ENCODE measurements at places on chromosomes 2 and 18. TPM values are rescaled to one million over a fixed set of nuclear protein-coding genes. Genes with fewer than 3 reads are reported as not detected.

The HNMT gene
- total RNA-seq, result 41.1 TPM

The CGREF1 gene
- total RNA-seq, result 0.82 TPM

- DNase-seq, result no peak
Observed at GRCh38 chr2:23213196-23213595, 171.8 kb upstream of the KLHL29 start.

GRCh38 chr2:213189001-213189899 lies 37.8 kb upstream of the IKZF2 start:
- DNase-seq, result no peak

DNA sequence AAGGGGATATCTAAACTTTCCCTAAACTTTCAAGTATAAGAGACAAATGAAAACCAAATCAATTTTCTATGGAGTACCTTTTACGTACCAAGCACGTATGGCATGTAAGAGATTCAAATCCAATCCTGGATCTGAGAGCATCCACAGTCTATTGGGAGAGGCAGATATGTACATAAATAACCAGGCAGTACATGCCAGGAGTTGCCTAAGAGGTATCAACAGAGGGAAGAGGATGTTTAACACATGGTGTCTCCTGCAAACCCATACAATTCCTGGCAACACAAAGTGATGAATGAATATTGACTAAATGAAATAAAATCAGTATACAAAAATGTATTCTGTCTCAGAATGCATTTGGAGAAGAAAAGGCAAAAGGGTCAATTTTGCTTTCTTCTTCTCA lies 116.6 kb downstream of the PIGN start:
- no peak for DNase-seq

DNA sequence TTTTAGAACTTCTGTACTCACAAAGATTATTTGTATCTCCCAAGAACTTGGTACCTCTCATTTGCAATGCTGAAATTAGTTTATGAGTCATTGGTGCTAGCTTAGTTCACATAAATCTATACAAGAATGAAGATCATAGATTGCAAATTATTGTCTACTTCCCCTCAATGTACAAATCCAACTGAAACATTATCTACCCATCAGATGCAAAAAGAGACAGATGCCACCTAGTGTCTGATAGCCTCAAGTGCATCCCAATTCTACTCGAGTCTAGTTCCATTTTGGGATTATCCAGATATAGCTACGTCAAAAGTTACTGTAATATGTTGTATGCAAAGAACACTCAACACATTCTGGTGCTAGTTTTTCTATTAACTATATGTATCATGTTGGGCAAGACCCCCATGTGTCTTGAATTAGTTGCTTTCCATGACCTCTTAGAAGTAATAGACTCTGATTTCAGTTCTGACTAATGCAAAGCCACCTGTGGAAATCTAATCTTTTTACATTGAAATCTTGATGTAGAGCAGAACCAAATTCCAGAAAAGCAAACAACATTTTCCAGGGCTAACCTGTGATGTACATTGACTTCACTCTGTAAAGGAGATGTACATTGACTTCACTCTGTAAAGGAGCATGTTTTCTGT lies 210.0 kb downstream of the RBM43 start:
- no peak for DNase-seq

GRCh38 chr2:36330473-36331395 lies 24.8 kb upstream of the CRIM1 start:
- DNase-seq, result no peak

DNA sequence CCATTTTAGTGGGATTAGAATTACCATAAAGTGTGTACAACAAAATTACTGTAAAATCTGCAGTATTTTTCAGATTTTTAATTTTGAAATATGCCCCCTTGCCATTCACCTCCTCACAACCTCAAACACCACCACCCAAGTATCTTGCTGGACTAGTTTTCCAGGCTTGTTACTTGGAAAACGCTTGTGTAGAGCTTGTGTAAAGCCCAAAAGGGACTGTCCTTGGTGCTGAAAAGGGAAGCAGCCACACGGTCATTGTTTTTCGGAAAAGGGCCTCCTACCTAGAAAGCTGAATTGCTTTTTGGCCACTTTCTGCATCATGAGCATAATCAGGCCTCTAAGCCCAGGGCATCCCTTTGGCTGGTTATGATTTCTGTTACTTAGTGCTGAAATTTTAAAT lies 563.4 kb downstream of the LRRTM4 start:
- DNase-seq, result no peak

DNA sequence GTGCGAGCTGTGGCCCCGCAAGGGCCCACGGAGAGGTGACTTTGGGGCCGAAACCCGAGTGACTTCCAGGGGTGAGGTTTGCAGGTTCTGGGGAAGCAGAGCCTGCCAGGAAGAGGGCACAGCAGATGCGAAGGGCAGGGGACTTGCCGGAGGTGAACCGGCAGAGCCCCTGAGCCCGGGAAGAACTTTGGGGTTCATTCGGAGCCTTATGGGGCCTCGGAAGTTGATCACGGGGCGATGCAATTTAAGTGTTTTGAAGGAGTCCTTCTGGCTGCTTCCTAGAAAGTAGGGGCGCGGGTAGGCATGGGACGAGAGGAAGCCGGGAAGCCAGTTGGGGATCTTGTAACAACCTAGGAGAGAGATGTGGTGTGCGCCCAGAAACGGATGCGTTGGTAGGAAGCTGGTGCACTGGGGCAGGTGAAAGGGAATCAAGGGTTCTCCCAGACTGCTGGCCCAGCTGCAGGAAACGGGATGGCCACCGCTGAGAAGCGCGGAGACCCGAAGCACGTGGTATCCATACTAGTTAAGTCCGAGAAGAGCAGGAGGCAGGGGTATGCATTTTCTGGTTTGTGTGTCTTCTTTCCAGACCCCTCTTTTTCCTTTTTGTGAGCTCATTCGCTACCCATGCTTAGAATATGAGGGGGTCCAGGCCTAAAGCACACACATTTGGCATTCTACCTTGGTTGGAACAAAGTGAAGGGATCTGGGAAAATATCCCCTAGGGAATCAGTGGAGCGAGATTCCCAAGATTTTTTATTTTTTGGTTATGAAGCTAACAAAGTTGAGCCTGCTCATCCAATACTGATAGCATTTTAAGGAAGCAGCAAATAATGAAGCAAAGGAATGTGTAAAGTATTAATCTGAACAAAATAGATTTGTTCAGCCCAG lies 758 bp downstream of the SCLY start:
- peak; percentile 76 for DNase-seq

DNA sequence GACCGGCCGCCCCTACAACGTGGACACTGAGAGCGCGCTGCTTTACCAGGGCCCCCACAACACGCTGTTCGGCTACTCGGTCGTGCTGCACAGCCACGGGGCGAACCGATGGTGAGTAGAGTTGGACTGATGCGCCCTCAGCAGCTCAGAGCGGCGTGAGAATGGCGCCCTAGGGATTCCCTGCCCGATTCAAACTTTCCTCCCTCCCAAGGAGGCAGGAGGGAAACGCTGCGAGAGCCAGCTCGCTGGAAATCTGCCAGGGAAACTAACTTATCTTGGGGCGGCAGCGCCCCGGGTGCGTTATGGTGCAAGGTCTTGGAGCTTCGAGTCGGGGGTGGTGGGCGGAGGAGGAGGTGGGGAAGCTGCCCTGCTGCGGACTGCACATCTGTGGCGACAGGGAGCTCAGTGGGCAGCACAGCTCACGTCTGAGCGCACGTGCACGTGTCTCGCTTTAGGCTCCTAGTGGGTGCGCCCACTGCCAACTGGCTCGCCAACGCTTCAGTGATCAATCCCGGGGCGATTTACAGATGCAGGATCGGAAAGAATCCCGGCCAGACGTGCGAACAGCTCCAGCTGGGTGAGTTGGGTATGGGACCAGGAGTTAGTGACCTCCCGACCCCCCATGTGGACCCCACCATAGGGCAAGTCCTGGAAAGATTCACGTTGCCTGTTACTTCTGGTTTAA lies 697 bp downstream of the ITGA4 start:
- DNase-seq, result peak; percentile 64

GRCh38 chr2:241129086-241129871 lies 20.0 kb downstream of the PASK start:
- peak; percentile 30 for DNase-seq

DNA sequence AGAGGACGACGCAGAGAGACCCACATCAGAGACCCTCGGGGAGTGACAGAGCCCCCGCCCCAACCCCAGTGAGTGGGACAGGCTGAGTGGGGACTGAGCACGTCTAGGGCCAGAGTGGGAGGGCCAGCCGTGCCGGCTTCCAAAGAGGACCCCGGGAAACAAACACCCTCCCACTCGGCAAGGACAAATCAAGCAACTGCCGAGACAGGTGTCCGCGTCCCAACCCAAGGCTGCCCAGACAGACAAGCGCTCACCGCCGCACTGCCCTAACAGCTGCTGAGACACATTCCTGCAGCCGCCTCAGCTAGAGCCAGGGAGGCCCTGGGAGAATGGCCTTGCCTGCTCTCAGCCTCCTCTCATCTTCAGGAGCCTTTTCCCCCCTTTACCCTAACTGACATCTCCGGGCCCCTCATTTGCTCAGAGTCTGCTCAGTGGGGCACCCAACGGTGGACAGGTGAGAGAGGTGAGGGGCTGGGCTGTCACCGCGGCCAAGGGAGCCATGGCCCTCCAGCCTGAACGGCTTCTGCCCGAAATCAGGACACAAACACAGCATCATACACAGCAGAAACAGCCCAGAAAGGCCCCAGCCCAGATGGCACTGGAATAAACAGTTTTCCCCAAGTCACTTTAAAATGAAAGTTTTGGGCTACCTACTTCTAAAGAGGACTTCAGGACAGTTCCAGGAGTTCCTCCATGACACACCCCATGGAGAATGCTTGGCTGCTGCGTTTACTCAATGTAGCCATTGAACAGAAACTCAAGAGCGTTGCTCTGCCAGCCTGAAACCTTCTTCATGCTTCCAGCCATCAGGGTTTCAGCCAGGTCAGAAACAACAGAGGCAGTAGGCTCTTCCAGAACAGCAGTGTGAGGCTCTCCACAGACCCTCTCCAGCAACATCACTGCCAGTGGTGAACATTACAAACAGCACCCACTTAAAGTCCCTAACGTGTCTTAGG lies 23.6 kb downstream of the SLC66A2 start:
- peak; percentile 34 for DNase-seq

GRCh38 chr18:78717051-78717765 lies 262.4 kb upstream of the SALL3 start:
- DNase-seq, result peak; percentile 50
